ENCODE measurements at places on chromosomes 6 and 20.
A peak's percentile ranks its signal among the peaks of the same experiment; 100 is the strongest.

- no peak for DNase-seq
These were observed 35.8 kb downstream of the GCNT2 start for GRCh38 chr6:10556992-10557391.

- no peak for DNase-seq
These were observed 934.4 kb downstream of the HACE1 start for GRCh38 chr6:103925317-103925716.

- DNase-seq, result no peak
These were observed 280.3 kb upstream of the JARID2 start for GRCh38 chr6:14965424-14966075.

GRCh38 chr6:78243519-78243918 lies 590.7 kb downstream of the MEI4 start:
- DNase-seq, result peak; percentile 19

GRCh38 chr6:69096681-69097080 lies 461.6 kb downstream of the ADGRB3 start:
- no peak for DNase-seq

DNA sequence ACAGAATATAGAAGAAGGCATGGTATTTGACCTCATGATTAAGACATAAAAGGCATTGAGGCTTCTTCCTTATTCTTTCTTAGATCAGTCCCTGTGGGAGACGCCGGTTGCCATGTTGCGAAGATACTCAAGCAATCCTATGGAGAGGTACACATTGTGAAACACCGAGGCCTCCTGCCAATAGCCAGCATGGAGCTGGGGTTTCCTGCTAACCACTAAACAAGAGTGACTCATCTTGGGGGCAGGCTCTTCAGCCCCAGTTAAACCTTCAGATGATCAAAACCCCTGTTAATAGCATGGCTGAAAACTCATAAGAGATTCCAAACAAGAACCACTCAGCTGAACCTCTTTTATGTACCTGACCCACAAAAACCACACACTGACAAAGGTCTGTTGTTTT lies 478.8 kb downstream of the CD83 start:
- DNase-seq, result peak; percentile 31

DNA sequence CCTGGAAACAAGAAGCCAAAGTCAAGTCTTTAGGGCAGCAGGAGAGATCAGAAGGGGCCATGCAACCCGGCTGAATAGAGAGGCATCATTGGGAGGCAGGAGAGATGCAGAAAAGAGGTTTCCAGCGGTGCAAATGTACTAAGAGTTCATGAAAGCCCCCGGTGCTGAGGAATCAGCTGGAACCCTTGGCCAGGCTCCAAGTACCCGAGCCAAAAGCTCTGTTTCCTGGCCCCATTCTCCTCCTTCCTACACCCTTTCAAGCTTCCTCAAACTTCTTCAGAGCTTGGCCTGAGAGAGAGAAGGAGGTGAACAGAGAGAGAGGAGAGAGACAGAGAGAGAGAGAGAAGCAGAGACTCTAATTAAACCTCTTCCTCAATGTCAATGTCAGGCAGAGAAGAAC lies 433.5 kb downstream of the PRKN start:
- DNase-seq, result no peak

GRCh38 chr20:57498425-57499400 lies 26.2 kb downstream of the CTCFL start:
- DNase-seq, result peak; percentile 67

GRCh38 chr6:150448221-150448620 lies 79.4 kb downstream of the IYD start:
- no peak for DNase-seq

Data from H4 (cell line).